ENCODE measurements at places on chromosomes 3 and 15. TPM values are rescaled to one million over a fixed set of nuclear protein-coding genes. Genes with fewer than 3 reads are reported as not detected.

CCK gene
- total RNA-seq: not detected

TNFAIP8L3 gene
- total RNA-seq: 0.64 TPM

- no peak for DNase-seq
Observed at GRCh38 chr3:146464005-146464595, 5.3 kb downstream of the PLSCR2 start.

GRCh38 chr3:69674752-69675151, 64.5 kb upstream of the MITF start:
- no peak for DNase-seq

DNA sequence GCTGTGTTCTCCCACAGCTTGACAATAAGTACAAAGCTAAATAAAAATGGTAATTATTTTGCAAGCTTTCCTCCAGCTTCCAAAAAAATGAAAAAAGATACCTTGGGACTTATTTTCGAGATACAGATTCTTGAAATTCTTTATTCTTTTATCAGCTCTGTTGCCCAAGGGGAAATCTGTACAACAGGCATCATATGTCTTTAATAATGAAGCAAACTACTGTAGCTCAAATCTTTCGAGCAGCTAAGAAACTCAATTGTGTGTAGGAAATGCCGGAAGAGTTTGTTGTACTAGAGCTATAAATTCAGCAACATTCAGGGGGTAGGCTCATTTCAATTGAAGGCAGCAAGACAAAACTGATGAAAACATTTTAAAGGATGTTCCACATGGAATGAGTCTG, 297.7 kb downstream of the GBE1 start:
- DNase-seq: no peak

DNA sequence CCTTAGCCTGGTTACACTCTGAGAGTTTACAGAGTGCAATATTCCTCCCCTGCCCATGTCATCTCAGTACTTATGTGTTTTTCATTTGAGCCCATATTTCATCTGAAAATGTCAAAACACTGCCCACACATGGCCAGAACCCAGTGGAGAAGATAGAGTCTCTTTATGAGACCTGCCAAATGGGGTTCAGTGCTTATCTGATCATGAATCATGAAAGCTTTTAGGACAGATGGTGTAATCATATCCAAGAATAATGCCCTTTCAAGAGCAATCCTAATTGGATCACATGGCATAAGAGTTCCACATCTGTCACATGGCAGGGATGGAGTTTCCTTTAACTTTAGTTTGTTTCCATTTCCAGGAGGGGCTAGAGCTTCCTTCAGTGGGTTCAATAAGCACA, 77.2 kb upstream of the AGBL1 start:
- no peak for DNase-seq

DNA sequence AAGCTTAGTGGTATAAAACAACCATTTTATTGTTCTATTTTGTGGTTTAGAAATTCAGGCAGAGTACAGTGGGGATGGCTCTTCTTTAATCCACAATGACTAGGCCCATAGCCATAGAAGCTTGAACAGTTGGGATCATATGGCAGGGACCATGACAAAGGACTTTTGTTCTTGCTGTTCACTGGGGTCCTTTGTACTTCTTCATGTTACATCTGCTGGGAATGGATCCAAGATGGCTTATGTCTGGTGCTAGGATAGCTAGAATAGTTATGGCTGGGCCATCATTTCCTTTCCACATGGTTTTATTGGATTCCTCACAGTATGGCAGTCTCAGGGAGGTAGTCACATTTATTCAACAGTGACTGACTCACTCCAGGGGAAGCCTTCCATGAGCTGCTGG, 427.9 kb upstream of the AGTR1 start:
- no peak for DNase-seq

- DNase-seq: no peak
Observed at GRCh38 chr15:91548549-91548948, 305.0 kb upstream of the SLCO3A1 start.

DNA sequence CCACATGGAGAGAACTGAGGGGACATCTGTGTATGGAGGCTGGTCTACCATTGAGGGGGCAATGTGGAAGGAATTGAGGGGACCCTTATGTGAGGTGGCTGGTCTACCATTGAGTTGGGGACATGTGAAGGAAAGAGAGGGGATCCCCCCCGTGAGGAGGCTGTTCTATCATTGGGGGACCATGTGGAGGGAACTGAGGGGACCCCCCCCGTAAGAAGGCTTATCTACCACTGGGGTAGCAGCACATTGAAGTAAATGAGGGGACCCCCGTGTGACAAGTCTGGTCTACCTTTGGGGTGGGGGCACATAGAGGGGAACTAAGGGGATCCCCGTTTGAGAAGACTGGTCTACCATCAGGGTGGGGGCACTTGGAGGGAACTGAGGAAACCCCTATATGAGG, 158.0 kb downstream of the FBLN2 start:
- no peak for DNase-seq

DNA sequence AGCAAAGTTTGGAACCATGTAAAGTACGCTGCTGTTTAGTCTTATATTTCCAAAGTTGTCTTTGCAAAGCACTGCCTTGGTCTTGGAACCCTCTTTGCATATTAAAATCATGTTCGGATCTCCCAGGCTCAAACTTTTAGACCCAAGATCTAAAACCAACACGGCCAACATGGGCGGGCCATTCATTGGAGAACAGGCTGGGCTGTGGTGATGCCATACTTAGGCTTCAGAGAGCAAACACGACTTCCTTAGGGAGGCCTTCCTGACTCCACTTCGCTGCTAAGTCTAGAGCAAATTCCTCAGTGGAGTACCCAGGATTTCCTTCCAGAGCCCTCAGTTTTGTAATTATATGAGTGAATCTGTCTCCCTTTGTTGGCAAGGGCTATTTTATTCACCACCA, 3.5 kb downstream of the MAN2C1 start:
- DNase-seq: no peak

PRR20G gene
- not detected for total RNA-seq

FMN1 gene
- 8.6 TPM for total RNA-seq

KAT2B gene
- total RNA-seq: 9.7 TPM

CHDH gene
- total RNA-seq: 0.32 TPM

NEK10 gene
- 1.9 TPM for total RNA-seq

DNA sequence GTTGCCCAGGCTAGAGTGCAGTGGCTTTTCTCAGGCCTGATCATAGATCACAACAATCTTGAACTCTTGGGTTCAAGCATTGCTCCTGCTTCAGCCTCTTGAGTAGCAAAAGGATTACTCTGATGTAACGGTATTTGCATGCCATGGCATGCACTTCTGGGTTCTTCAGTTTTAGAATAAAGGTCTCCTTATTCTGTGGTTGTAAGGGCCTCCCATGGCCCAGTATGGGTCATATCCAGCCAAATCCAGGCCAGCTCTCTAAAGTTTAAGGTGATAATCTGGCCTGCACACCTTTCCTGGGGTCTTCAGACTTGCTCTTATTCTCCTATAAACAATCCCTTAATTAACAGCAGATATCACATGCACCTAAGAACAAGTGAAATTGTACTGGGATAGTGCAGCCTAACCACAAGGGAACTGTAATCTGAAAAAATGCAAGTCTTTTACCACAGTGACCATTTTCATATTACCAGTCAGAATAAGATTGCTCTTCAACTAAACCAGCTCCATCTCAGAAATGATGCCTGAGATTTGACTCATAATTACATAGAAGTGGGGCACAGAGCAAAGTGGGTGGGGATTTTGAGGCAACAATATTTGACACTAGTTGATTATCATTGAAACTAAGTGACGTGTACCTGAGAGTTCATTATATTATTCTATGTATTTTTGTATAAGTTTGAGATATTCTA, 25.4 kb downstream of the COMMD2 start:
- DNase-seq: no peak

GRCh38 chr15:85407421-85408269, 27.2 kb downstream of the AKAP13 start:
- peak; percentile 76 for DNase-seq

DNA sequence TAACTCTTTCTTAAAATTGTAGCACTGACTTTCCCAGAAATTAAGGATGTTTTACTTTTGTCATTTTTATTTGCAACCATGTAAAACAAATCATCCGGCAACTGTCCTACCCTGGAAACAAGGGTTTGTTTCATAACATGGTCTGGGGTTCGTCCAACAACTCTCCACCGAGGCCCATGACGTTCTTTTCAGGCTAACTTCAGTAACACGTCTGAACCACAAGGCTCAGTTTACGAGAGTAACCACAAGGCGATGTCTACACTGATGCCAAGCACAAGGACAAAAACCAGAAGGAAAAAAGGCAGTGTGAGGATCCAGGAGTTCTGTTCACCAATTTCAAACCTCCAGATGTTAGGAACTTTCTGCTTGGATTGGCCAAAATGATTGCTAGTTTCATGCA, 546.1 kb downstream of the NTRK3 start:
- peak; percentile 97 for DNase-seq

GRCh38 chr15:27770769-27771554, 328.2 kb downstream of the OCA2 start:
- no peak for DNase-seq

CCDC13 gene
- total RNA-seq: 0.64 TPM

- DNase-seq: no peak
Observed at GRCh38 chr3:184827572-184827971, 15.6 kb downstream of the VPS8 start.
